ENCODE measurements at places on chromosomes 16 and 17.

GRCh38 chr17:58364270-58364942 is 12.4 kb upstream of the SUPT4H1 start:
- DNase-seq = no peak

DNA sequence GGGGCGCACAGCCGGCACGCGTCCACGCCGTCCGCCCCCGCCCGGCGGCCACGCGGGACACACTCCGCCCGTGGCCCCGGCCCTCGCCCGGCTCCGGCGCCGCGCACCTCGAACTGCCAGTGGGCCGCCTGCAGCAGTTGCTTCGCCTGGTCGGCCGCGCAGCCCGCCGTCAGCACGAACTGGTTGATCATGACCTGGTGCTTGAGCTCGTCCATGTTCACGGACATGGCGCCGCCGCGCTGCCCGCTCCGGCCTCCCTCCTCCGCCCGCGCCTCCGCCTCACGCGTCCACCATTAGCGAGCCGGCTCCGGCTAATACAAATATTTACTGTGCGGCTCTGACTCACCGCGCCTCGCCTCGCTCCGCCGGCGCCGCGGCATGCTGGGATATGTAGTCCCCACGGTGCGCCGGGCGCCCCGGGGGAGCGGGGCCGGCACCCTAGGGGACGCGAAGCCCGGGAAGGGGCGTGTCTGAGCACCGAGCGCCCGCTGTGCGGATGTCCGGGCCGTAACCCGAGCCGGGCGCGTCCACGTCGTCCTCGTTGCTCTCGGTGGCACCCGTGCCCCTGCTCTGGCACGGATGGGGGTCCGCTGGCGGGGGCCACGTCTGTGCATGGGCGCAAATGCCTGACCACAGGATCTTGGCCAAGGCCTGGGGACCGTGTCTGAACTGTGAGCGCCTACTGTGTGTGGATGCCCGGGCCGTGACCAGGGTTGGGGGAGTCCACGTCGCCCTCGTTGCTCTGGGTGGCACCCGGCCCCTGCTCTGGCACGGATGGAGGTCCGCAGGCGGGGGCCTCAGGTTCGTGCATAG is at the start of gene UBALD1:
UBALD1 (minus strand) TSS at position 318 of the 813 bp plus-strand sequence; CDS start at position 227, 91 bp downstream.
- DNase-seq = peak; percentile 62

DNA sequence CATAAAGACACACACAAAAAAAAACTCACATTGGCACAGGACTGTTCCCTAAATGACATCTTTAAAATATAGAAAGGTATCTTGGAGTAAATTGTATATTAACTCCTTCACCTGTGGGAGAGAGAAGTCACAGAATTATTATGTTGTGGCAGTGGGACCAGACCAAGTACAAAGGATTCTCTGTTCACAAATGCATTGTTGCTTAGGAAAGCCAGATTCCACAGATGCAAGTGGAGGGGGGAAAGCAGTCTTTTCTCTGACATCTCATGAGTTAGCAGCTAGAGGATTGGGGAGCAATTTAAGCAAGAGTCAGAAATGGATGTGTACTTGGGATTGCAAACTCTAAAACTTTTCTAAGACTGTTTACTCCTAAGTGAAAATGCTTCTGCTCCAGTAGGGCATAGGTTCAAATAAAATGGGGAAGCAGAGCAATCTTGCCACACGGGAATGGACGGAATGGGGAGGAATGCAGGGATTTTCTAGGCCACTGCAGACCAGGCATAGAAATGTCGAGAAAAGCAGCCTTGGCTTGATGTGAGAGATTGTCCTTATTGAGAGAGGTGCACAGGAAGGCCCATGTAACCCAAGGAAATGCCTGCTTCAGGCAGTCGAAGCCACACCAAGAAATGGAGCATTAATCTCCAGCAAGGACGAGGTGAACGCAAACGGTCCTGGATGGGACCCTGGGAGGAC is 4.1 kb upstream of the PMP22 start:
- no peak for DNase-seq

DNA sequence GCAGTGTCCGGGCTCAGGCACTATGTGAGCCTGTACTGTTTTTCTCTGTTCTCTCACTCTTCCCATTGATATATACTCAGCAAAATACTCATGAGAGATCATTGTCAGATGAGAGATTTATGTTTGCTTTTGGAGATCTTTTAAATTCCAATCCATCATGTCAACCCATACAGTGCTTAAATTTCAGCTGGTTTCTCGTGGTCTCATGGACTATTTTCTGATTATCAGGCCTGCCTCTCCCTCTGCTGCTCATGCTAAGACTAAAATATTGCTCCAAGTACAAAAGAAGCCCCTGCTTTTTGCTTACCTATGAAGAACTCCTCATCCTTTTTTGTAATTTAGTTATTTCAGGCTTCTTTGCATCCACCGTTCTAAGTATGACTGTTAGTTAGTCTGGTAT is 547.2 kb downstream of the KCNJ2 start:
- no peak for DNase-seq

GRCh38 chr16:27304881-27305745 is 8.7 kb upstream of the IL4R start:
- DNase-seq = no peak

DNA sequence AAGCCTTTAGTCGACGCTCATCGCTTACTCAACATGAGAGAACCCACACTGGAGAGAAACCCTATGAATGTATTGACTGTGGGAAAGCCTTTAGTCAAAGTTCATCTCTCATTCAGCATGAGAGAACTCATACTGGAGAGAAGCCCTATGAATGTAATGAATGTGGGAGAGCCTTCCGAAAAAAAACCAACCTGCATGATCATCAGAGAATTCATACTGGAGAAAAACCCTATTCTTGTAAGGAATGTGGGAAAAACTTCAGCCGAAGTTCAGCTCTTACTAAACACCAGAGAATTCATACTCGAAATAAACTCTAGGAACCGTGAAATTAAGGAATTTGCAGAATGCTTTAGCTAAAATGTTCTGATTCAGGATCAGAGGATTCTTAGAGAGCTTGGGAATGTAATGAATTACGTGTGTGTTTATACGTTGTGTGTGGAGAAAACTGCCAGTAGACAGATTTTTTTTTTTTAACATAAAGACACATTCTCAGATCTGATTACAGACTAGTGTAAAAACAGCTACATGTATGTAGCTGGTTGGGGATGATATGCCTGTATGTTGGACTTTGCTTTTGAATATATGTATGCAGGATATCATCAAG is 25.4 kb downstream of the ZFP90 start:
- no peak for DNase-seq

- DNase-seq = no peak
Measured at GRCh38 chr17:82684228-82684841, 14.2 kb downstream of the RAB40B start.

- no peak for DNase-seq
Measured at GRCh38 chr16:79469999-79470398, 130.5 kb downstream of the MAF start.

GRCh38 chr17:73759734-73760438 is 115.6 kb upstream of the SDK2 start:
- no peak for DNase-seq

DNA sequence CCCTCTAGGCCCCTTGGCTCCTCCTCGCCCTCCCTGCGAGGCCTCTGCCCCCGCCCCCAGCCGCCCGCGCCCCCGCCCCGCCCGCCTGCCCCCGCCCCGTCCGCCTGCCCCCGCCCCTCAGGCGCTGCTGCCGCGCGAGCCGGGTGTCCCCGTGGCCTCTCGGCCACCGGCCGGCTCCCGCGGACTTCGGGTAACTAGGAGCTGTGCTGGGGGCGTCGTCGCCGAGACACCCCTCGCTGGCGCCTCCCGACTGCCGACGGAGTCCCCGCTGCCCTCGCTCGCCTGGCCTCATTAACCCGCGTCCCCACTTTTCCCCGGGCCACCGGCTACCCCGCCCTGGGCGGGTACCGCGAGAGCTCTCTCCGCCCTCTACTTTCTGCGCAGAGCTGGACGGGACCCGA is at the start of gene TLCD1:
TLCD1 (minus strand) TSS at position 8 of the 401 bp plus-strand sequence. CDS start 136 bp downstream, outside the sequence.
- peak; percentile 57 for DNase-seq

- DNase-seq = no peak
Measured at GRCh38 chr17:27452828-27453227, 3.4 kb upstream of the KSR1 start.

GRCh38 chr17:83041305-83041704 is 38.1 kb upstream of the METRNL start:
- no peak for DNase-seq

Measured in effector memory CD4-positive, alpha-beta T cell (primary cell).